ENCODE measurements at places on chromosomes 12 and 14.

DNA sequence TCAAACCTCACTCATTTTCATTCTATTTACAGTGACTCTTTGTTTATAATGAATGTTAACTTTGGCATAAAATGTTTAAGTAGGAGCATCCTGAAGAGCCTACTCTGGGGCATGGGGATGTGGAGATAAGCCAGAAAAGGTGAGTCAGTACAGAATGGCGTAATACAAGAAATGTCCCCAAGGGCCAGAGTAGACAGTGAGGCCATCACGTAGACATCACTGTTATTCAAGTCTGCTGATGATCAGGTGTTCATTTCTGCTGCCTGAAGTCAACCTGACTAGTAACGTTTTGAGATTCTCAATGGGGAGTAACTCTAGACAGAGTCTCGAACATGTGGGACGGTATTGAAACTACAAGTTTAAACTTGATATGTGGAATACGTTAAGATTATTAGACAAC is 47.6 kb upstream of the PKP2 start:
- DNase-seq: no peak

DNA sequence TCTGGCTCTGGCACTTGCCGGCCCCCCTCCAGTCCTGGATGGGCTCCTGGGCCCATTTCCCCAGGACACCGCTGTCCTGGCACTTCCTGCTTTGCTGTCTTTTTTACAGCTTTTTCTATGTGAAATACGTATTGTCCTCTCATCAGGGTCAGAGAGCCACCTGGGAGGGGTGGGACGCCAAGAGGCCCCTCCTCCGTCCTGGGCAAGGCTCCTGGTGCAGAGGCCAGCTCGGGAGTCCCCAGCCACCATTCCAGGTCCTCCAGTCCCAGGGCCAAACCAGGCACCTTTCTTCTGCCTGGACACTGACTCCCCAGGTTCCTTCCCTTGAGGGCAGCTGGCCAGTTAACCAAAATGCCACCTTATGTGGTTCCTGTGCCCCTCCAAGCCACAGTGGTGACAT is 22.8 kb downstream of the ARL6IP4 start:
- DNase-seq: no peak

DNA sequence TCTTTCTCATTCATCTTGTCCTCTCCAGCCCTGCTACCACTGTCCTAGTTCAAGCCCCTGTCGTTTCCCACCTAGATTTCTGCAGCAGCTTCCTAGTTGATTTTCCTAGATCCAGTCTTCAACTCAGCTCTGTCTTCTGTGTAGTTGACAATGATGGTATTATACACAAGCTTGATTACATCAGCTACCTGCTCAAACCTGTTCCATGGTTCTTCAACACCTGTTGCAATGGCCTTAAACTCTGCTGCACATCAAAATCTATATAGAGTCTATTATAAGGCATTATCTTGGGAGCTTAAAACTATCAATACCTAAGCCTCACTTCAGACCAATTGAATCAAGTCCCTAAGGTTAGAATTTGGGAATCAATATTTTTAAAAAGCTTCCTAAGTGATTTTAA is 71.7 kb upstream of the PELI2 start:
- DNase-seq: no peak

- no peak for DNase-seq
Observed at GRCh38 chr14:99029145-99029915, 242.7 kb downstream of the BCL11B start.

DNA sequence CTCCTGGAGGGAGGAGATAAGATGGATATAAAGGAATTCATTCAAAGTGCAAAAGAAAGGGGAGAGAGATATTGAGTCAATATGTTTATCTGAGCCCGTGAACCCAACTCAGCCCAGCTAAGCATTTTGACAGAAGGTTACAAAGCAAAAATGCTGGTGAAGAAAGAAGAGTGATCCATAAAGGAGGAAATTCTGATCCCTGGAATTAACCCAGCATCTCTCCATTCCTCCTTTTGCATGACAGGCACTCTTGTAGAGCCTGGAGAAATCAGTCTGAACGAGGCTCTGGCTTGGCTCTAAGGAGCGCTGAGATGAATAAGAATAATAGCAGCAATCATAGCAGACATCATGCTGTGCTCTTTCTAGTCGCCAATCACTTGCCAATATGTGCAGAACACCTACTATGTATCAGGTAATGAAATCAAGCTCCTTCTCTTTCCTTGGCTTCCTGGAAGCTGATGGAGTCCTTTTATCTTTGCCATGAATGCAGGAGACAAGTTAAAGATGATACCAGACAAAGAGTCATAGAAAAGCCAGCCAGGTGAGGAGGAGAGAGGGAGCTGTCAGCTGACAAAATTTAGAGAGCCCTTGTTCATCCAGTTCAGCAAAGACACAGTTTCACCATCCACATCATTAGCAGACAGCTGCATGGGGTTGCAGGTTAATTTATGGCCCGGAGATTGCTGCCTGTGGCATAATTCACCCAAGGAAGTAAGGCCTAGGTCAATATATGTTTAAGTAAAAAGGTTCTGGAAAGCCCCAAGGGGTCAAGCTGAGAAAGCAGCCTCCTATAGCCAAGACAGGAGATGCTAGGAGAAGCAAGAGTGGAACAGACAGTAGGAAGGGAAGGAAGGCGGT is 476.5 kb upstream of the TBX3 start:
- DNase-seq: no peak

DNA sequence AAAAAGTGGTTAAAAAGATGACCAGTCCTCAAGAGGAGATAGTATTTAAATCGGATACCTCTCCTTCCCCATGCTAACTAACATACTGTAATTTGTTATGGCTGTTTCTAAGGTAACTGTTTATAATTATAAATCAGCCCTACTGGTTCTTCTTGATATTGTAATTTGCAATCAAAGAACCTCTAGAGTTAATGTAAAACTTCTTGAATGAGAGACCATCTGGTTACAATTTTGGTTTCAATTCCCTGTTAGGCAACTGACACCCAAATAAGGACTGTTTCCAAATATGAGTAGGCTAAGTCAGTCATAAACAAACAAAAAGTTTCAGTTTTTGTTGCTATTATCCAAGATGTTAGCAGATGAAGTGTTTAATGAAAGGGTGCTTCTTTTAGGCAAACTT is 120.2 kb upstream of the DNM1L start:
- DNase-seq: no peak

GRCh38 chr12:54759751-54760150 is 94.6 kb upstream of the MUCL1 start:
- peak; percentile 3 for DNase-seq

DNA sequence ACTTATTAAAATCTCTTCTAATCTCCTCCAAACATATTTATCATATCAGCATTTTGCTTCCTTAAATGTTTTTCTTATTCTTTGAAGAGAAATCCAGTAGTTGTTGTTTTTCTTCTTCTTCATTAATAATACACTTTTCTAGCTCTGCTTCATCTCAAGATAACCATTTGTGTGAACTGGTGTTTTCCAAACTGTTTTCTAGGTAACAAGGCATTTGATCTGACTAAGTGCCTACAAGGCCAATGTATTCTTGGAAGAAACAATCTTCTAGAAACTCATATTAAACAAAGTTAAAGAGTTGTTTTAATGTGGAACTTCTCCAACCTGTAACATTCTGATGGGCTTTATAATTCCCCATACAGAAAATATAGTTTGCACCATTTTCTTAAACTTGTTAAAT is 30.8 kb upstream of the IFNG start:
- DNase-seq: no peak

- no peak for DNase-seq
Observed at GRCh38 chr12:60568914-60569313, 973.1 kb downstream of the SLC16A7 start.

GRCh38 chr14:80315681-80316080 is 104.4 kb upstream of the DIO2 start:
- DNase-seq: no peak

- peak; percentile 97 for DNase-seq
Observed at GRCh38 chr12:130634866-130635265, 81.2 kb downstream of the RIMBP2 start.

- DNase-seq: no peak
Observed at GRCh38 chr14:101196795-101197590, 293.5 kb upstream of the RTL1 start.

GRCh38 chr14:23916004-23916403 is 37.6 kb upstream of the DHRS4 start:
- DNase-seq: no peak

GRCh38 chr12:127636882-127637281 is 630.1 kb upstream of the TMEM132C start:
- no peak for DNase-seq

GRCh38 chr14:72513965-72514659 is 379.8 kb downstream of the DPF3 start:
- DNase-seq: no peak

GRCh38 chr14:74126315-74127013 is 41.7 kb downstream of the LIN52 start:
- no peak for DNase-seq

DNA sequence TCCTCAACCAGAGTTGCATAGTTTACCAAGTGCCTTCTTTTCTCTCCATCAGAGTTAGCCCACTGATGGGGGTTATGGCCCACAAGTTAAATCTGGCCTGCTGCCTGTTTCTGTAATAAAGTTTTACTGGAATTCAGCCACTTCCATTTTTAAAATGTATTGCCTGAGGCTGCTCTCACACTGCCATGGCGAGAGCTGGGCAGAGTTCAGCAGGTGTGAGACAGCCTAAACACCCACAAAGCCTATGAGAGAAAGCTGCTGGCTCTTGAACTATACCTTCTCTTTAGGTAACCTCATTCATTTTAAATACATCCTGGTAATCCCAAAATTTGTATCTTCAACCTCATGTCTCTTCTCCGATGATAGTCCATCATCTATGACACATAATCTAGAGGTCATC is 86.1 kb downstream of the BCL2L14 start:
- peak; percentile 43 for DNase-seq

GRCh38 chr12:31620311-31620710 is 29.4 kb upstream of the DENND5B start:
- DNase-seq: no peak

DNA sequence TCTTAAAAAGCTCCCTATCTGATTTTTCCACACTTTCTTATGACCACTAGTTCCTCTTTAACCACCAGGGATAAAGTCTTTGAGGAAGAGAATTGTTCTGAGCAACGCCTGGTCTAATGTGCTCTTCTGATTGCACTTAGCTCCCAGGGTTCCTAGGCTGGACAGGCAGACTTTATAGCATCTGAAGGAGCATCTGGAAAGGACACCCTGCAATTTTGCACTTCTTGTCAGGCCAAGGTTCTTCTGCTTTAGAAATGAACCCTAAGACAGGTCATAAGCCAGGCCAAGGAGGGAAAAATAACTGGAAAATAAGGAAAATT is 126.3 kb downstream of the KTN1 start:
- no peak for DNase-seq

- DNase-seq: no peak
Observed at GRCh38 chr14:24677956-24678355, 44.0 kb upstream of the GZMB start.

DNA sequence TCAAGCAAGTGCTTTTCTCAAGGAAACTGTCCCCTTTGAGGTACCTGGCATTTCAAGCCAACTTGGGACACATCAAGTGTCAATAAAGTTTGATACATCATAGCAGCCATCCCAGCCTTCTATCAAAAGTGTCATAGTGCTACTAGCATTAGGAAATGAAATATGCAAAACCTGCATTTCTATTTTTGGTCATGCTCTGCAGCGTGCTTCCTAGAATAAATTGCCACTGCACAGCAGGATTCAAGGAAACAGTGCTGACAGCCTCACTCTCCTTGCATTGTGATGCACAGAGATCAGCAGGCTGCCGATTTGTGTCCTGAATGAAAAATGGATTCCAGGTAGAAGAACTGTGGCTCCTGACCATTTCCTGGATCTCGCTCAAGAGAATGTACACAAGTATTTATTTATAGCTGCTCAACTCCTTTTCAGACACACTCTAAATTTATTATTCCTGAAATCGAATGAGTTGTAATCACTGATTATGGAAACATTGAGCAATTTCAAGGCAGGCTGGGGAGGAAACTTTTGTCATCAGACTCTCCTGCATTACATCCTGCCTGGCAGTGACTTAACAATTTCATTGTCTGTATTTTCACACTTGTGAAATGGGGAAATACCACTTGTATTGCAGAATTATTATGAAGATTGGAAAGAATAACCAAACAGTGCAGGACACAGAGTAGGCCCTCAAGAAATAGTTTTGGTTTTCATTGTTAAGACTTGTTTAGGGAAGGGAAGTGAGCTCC is 120.9 kb downstream of the SLC38A6 start:
- DNase-seq: peak; percentile 44

GRCh38 chr12:52239767-52240166 is 6.7 kb downstream of the KRT7 start:
- DNase-seq: no peak

DNA sequence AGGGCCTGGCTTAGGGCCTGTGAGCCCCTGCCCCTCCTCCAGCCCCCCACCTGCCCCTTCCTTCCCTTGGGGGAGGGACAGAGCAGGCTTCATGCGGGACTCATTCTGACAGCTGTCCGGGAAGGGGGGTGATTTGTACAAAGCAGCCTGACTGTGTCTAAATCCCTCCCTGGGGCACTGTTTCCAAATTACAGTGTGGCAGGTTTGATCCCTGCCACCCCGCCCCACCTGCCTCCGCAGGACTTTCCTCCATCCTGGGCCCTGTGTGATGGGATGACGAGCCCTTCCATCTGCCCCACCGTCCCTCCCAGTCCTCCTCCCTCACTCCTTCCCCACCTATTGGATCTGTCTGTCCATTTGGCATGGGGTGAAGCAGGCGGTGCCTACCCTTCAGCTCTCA is 363.9 kb downstream of the BCL11B start:
- DNase-seq: no peak

GRCh38 chr14:53127832-53128231 is 25.3 kb downstream of the DDHD1 start:
- DNase-seq: no peak

DNA sequence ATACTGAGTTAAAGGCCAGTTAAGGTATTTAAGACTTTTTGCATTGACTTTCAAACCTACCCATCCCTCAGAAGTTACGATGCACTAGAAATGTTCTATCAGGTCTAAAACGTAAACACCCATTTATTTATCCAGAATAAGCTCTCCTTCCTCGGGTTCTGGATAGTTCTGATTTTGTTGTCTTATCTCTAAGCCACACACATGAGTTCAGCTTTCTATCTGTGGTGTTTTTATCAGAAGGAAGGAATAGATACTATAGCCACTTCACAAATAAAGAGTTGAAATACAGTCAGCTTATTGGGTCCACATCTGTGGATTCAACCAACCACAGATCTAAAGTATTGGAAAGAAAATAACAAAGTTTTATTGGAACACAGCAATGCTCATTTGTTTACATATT is 5.4 kb downstream of the SFSWAP start:
- DNase-seq: no peak

GRCh38 chr12:32197421-32197820 is 90.8 kb downstream of the BICD1 start:
- DNase-seq: no peak

GRCh38 chr12:92717202-92717601 is 14.4 kb downstream of the PLEKHG7 start:
- DNase-seq: no peak

DNA sequence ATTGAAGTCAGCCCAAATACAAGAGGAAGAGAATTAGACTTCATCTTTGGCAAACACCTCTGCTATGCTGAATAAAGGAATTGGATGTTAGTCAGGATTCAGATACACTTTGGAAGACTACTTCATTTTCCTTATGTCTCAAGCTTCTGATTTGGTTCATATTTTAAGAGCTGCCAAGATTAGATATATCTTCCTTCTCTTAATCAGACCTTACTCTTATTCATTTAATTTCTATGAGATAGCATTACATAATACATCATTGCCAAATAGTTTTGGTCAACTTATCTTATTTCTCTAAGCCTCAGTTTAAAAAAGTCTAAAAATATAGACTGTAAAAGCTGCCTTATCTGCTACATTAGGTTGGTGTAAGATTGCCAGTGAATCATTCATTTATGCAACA is 330.6 kb upstream of the NAV3 start:
- no peak for DNase-seq

- DNase-seq: no peak
Observed at GRCh38 chr12:69059465-69060457, 126.8 kb upstream of the CPM start.

All from NCI-H526 treated with DMSO at 0.1 percent for 48 hours (cell line).